Stimulated activated CD4-positive, alpha-beta T cell treated with anti-CD3 and anti-CD28 coated beads, TNF-alpha, amount 100 ng/mL, for 24 hours (primary cell): ENCODE measurements at places on chromosomes 12 and 14.

DNA sequence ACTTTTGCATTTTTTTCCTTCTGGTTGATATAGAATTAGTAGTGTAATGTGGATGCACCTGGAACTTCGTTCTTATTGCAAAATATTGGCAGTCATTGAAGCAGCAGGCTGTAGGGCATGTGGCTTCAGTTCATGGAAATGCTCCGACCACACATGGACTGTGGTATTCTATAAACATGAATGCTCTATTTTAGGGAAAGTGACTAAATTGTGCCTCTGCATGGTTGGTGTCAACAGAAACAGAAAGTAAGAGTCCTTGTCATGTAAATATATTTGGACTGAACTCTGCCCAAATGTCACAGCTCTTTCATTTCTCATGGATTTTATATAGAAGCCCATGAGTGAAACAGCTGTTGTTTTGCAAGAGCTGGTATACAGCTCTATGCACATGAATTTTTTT is 917.0 kb downstream of the LRFN5 start:
- no peak for DNase-seq

- no peak for DNase-seq
These were observed 168.6 kb downstream of the NOVA1 start for GRCh38 chr14:26429205-26429604.

DNA sequence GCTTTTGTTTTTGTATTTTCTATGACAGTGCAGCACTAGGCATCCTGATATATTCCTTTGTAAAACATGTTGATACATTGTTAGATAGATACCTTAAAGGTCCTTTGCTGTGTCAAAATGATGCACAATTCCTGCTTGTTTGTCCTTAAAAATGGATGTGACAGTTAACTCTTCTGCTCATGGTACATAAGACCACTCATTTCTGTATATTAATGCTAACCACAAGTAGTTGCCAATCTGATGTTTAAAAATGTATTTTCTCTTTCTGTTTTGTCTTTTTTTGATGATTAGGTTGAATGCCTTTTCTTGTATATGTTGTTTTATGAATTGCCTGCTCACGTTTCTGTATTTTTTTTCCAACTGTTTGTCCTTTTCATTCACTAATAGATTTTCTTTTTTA is 35.1 kb downstream of the ATF7IP start:
- no peak for DNase-seq

DNA sequence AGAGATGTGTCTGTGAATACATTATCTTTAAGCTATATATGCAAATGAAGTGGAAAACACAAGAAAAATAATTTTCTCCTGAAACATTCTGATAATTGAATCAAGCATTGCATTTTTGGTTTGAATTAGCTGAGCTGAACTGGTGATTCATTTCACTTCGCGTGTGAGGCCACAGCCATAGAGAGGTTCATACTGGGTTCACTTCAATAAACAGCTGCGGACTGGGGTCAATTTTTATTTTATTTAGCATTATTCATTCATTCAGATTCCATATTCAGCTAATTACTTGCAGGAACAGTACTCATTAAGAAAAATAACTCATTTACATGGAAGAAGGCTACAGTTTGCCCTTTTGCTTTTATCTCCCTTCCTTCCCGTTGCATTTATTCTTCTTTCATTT is 195.2 kb upstream of the LRIG3 start:
- no peak for DNase-seq

DNA sequence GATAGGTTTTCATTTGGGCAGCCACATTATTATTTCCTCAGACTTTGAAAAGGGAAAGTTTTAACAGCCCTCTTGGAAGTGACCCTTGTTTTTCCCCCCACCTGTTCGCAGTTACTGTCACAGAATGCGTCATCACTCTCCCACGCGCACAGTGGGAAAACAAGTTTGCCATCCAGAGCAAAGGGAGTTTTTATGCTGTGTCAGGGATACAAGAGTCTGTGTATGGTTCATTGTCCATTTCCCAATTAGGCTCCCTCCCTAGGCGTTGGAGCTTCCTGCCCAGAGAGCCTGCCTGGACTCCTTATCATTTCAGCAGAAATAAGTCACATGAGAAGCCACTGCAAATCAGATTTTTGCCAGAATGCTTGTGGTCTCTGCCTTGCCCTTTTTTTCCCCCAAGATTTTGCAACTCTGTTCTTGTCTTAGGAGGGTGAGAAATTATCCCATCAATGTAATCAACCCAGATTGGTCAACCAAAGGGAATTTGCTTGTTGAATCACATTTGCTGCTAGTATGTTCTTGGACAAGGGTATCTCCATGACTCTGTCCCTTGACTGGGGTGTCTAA is 104.1 kb downstream of the IGF1 start:
- no peak for DNase-seq

GRCh38 chr12:95429172-95429510 is 44.8 kb upstream of the METAP2 start:
- no peak for DNase-seq

GRCh38 chr14:33617154-33617553 is 333.7 kb downstream of the EGLN3 start:
- no peak for DNase-seq

- no peak for DNase-seq
These were observed 49.2 kb downstream of the DAD1 start for GRCh38 chr14:22539831-22540230.

DNA sequence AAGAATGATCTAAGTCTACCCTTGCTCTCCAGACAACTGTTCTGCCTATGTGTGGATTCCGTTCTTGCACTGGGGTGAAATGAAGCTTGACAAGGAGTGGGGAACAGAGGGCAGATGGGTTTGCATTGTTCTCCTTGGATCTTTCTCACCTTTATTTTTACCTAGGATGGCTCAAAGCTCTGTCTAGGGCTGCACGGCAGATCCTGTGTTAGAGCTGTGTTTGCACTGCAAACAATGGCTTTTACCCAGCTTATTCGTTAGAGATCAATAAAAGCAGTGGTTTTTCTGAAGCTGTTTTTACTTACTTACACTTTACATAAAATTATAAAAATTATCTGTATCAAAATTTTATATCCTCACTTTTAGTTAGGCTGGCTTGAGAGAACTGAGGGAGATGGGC is 105.1 kb downstream of the LRIG3 start:
- DNase-seq = no peak

DNA sequence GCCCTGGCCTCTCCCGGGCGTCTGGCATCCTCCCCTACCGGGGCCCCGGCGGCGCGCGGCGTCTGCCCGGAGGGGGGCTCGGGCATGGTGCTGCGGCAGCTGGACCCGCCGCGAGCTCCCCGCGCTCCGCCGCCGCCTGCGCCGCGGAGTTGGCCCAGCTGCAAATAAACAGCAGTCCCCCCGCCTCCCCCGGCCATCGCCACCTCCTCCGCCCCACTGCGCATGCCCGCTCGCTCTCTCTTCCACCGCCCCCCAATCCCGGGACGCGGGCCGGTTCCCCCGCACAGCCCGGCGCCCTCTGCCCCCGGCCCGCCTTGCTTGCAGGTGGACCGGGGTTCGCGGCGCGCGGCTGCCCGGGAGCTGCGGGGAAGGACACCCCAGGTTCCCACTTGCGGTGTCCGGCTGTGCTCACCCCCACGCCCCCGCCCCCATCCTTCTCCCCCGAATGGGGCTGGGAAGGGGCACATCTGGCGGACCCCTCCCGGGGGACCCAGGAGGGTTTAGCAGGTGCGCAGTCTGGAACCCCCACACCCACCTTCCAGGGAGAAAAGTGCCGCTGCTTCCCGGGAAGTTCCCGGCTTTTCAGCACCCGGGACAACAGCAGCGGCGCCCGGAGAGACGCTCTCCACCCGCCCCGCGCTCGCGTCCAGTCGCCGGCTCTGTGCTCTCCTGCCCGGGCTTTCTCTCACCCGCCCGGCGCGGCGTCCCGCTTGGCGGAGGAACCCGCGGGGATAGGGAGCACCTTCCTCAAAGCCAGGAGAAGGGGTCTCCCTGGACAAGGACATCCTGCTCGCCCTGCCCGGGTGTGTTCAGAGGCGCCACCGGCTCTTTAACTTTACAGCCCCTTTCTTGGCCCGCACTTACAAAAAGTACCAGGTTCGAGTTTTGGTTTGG is at the start of gene TMTC1:
TMTC1 (minus strand) TSS at position 170 of the 894 bp plus-strand sequence. CDS start 191 bp downstream, outside the sequence.
- no peak for DNase-seq

DNA sequence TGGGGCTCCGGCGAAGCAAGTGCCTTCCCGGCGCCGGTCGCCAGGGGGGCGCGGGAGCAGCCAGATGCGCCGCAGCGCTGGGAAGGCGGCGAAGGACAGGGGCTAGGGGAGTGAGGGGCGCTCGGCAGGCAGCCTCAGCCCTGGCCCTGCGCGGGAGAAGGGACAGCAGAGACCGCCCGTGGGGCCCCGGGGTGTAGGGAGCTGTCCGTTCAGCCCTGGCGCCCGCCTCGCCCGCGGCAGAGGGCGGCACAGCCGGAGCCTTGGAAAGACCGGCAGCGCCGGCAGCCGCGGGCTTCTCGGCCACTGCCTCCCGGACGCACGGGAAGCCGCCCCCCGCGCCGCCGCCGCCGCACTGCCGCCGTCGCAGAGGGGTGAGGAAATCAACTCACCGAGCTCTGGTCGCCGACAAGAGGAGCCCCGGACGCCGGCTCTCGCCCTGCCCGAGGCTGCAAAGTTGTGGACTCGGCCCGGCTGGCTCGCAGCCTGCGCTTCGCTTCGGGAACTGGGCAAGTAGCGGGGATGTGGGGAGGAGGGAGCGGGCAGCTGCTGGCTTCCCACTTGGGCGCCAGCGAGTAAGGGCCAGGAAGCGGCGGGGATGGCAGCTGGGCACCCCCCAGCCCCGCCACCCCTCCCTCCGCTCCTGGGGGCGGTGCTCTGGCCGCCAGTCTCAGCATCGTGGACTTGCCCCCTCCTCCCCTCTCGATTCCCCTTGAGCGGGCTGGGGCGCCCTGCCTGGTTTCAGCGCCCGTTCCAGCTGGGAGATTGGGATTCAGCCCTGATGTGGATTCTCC is at the start of gene ZDHHC22:
ZDHHC22 (minus strand) TSS at position 578 of the 791 bp plus-strand sequence. CDS start 2,053 bp downstream, outside the sequence.
- DNase-seq = no peak

DNA sequence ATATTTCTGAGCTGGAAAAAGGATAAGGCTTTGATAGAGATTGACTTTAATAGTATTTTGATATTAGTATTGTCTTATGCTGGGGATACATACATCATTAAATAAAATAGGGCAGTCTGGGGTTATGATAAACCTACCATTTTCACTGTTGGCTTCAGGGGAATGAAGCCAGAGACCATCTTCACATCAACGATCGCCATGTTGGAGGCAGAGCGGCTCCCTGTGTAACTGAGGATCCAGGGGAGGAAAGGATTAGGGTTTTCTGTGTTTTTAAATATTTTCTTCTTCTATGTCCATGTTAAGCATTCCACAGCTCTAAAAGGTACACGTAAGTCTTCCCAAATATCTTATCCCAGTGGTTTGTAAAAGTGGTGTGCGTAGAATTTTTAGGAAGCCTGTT is 45.4 kb downstream of the A2M start:
- no peak for DNase-seq
